ENCODE measurements at places on chromosomes 4 and X.

DNA sequence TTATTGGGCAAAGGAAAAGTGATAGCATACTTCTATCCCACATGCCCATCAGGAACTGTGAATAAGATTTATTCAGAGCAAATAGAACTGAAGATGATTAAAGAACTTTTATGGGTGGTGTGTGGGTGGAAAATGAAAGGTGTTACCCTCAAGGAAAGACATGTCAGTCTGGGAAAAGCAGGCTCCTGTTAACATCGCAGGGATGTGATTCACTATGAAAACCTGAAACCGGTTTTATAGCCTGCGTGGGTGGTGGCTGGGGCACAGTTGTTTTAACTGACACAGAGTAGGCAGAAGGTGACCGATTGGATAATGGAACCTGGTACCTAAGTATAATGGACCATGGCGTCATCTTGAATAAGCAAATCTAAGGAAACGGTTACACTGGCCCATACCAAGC is 61.3 kb upstream of the CASK start:
- no peaks in the 10 kb centered on the region for H3K36me3 ChIP-seq
- H3K4me3 ChIP-seq = no peak overlapping the region
- H3K27ac ChIP-seq = no peak overlapping the region

DNA sequence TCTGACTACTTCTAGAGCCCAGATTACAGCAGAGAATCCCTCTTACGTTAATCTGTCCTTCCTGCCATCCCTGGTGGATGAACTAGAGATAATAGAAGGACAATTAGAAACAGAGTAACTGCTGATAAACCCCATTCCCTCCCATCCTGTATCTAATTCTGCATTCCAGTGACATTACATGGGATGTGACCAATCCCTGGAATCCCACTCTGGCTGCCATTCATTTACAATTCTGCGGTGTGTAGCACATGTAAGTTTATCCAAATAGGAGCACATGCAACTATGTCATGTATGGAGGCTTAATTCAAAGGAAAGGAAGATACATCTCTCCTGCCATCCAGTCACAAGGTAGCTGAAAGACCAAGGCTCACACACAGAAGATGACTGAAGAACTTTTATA is 339.5 kb downstream of the GPAT3 start:
- H3K27ac ChIP-seq = no peak overlapping the region
- H3K27me3 ChIP-seq = no peaks in the 10 kb centered on the region
- H3K4me1 ChIP-seq = no peaks in the 10 kb centered on the region

GRCh38 chrX:29466456-29466855 is 748.9 kb upstream of the MAGEB2 start:
- no peak overlapping the region for H3K4me3 ChIP-seq
- no peaks in the 10 kb centered on the region for H3K27me3 ChIP-seq
- H3K4me1 ChIP-seq = no peaks in the 10 kb centered on the region
- no peak for DNase-seq
- no peaks in the 10 kb centered on the region for H3K36me3 ChIP-seq
- H3K27ac ChIP-seq = no peak overlapping the region

DNA sequence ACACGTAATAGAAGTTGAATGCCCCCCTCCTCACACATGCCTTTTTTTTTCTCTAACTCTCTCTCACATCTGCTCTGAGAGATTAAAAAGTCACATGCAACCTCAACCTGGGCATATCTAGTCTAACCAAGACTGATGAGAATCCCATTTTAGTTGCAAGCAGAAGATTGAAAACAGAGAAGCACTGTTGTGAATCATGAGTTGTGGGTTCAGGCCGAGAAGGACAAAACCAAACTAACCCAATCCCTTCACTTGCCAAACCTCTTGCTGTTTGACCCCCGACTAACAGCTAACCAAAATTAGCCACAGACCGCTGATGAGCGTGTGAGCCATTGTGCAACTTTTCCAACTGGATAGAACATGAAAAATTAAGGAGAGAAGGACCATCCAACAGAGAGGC is 31.8 kb downstream of the CXCL1 start:
- H3K27me3 ChIP-seq = no peaks in the 10 kb centered on the region
- DNase-seq = no peak
- H3K27ac ChIP-seq = no peak overlapping the region
- H3K4me1 ChIP-seq = no peaks in the 10 kb centered on the region
- no peaks in the 10 kb centered on the region for H3K36me3 ChIP-seq

DNA sequence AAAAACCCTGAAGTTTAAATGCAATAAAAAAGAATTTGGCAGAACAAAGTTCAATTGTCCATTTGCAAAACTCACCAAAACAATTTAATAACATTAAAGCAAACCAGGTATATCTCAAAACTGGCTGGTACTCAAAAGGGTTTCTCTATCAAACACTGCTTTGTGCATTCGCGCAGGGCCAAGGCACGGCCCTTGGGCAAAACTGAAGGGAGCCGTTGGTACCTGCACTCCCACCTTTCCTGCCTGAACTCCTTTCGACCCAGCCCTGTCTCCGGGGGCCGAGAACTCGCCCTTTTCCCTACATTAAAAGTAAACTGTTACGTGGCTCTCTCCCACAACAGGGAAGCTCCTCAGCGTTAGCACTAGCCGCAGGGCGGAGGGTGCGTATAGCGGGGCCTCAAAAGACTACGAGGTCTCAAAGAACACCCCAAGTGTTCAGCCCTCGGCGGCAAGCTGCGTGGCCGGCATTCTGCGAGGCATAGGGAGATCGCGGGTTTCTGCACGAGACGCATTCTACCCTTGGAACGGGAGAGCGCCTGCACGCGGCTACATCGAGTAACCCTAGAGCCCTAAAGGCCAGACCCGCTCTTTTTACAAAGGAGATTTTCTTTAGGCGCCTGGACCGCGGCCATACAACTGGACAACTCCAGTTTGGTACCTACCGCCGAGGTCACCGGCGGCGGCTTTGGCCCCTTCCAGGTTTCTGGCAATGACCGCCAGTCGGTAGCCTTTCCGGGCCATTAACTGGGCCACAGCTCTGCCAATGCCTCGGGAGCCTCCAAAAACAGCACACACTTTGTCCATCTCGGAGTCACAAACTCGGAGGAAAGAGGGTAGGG is 550 bp downstream of the CBR4 start:
- H3K4me3 ChIP-seq = peak overlapping the region; percentile 88
- peak; percentile 60 for DNase-seq
- no peaks in the 10 kb centered on the region for H3K27me3 ChIP-seq
- H3K4me1 ChIP-seq = peaks cover 29% of the 10 kb centered on the region
- H3K27ac ChIP-seq = peak overlapping the region; percentile 94

DNA sequence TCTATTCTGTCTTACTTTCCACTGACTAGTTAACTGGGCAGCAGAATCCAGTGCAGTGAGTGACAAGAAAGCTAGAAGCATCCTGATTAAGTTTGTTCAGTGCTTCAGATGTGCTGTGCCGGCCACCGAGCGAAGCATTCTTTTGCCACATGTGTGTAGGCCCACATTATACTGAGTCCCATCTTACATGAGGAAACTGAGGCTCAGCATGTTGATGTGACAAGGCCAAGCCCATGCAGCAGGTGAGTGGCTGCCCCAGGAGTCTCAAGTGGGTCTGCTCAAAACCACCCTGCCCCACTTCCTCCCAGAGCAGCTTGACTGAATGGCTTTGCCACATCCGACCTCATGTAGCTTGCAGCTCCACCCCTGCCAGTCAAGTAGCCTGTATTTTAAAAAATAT is 50.5 kb downstream of the RHOH start:
- DNase-seq = peak; percentile 39
- peak overlapping the region; percentile 47 for H3K4me3 ChIP-seq
- H3K4me1 ChIP-seq = peaks cover 88% of the 10 kb centered on the region

DNA sequence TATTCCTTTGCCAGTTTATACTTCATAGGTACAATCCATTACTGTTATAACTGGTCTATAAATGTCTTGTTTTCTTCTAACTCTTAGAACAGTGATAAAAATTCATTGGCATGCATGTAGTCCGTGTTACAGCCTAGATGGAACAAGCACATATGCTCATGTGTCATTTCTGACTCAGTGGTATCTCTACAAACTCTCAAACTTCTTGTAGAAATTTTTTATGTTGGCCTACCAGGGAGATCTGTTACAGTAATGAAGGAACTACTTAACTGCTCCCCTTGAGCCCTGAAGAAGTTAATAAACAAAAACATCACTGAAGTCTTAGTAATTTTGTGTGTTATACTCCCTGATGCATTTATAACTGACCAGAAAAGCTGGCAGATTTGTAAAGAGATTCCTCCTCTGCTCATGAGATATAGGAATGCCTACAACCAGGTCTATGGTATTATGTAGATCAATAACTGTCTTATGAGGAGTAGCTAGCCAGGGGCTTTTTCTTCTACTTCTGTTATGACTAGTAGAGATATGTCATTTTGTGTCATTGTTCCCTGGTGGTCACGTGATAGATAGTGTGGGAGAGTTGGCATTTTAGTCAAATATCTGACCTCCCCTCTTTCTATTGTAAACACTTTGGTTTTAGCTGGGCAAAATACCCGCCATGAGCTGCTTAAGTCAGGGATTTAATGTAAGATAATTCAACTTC is 53.7 kb upstream of the FAAH2 start:
- H3K4me1 ChIP-seq = peaks cover 4% of the 10 kb centered on the region
- no peak overlapping the region for H3K27ac ChIP-seq

All from activated naive CD8-positive, alpha-beta T cell treated with anti-CD3 and anti-CD28 coated beads, Interleukin-2, amount 50 U/mL, for 24 hours (primary cell).